Activated CD4-positive, alpha-beta T cell treated with anti-CD3 and anti-CD28 coated beads, Interleukin-2, amount 10 ng/mL, durations not matched to agents 24 days and 14 days (primary cell): ENCODE measurements at places on chromosomes 7 and 10. TPM values are rescaled to one million over a fixed set of nuclear protein-coding genes. Genes with fewer than 3 reads are reported as not detected.

DNA sequence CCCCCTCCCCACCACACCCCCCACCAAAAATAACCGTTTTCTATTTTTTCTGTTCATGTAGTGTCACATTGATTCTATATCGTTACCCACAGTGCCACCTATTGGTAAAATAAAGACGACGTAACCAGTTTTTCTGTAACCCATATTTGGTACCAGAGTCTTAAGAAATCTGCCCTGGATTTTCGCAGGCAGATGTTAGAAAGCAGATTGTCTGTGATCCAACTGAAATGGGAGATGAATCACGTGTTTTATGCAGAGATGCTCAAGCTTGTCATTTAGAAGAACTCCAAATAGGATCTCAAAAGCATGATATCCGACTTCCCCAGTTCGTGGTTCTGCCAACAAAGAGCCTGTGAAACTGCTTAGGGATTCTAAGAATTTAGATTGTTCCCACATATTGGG, 261.1 kb upstream of the CSTF2T start:
- no peaks in the 10 kb centered on the region for H3K36me3 ChIP-seq
- H3K27me3 ChIP-seq, result peaks cover 14% of the 10 kb centered on the region
- no peaks in the 10 kb centered on the region for H3K4me1 ChIP-seq

GRCh38 chr7:99944497-99945070, 15.2 kb upstream of the GJC3 start:
- peaks cover 4% of the 10 kb centered on the region for H3K4me1 ChIP-seq
- no peak overlapping the region for H3K27ac ChIP-seq
- H3K36me3 ChIP-seq, result no peaks in the 10 kb centered on the region
- no peak overlapping the region for H3K4me3 ChIP-seq

- H3K4me1 ChIP-seq, result no peaks in the 10 kb centered on the region
- peak; percentile 52 for DNase-seq
- H3K27ac ChIP-seq, result no peak overlapping the region
- H3K27me3 ChIP-seq, result no peaks in the 10 kb centered on the region
- no peak overlapping the region for H3K4me3 ChIP-seq
These were observed 12.7 kb downstream of the LOXL4 start for GRCh38 chr10:98255146-98255877.

GRCh38 chr7:121510302-121510701, 114.2 kb upstream of the FAM3C start:
- no peaks in the 10 kb centered on the region for H3K4me1 ChIP-seq
- DNase-seq, result no peak
- no peak overlapping the region for H3K4me3 ChIP-seq
- H3K36me3 ChIP-seq, result peaks cover 31% of the 10 kb centered on the region
- H3K27me3 ChIP-seq, result peaks cover 2% of the 10 kb centered on the region

The CALHM3 gene
- not detected in 2 replicates for total RNA-seq

The PON2 gene
- total RNA-seq, result 2.4 and 3.7 TPM in 2 replicates

The MRPS33 gene
- 73.0 and 74.2 TPM in 2 replicates for total RNA-seq
